ENCODE measurements at places on chromosomes 5 and 9. TPM values are rescaled to one million over a fixed set of nuclear protein-coding genes. Genes with fewer than 3 reads are reported as not detected.

Gene CA9
- total RNA-seq, result 3.6 TPM

Gene SPATA31E1
- total RNA-seq, result not detected

Gene FOXI1
- not detected for total RNA-seq

Gene PHF24
- 0.30 TPM for total RNA-seq

Gene PCDHB15
- 4.3 TPM for total RNA-seq

Gene ADCY2
- 0.36 TPM for total RNA-seq

Gene PLK2
- 40.0 TPM for total RNA-seq

Gene TAF11L5
- total RNA-seq, result not detected

DNA sequence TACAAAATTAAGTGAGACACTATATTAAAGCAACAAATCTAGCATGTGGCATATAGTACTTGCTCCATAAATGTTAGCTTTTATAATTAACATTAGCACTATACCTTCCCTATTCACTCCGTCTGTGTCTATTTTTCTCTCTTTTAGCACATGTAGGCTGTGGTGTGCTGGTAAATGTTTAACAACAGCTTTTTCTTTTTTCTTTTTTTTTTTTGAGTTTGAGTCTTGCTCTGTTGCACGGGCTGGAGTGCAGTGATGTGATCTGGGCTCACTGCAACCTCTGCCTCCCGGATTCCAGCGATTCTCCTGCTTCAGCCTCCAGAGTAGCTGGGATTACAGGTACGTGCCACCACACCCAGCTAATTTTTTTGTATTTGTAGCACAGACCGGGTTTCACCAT lies 62.1 kb downstream of the SPRY4 start:
- no peak for DNase-seq

- DNase-seq, result no peak
Measured at GRCh38 chr5:107887166-107887943, 216.6 kb upstream of the EFNA5 start.

DNA sequence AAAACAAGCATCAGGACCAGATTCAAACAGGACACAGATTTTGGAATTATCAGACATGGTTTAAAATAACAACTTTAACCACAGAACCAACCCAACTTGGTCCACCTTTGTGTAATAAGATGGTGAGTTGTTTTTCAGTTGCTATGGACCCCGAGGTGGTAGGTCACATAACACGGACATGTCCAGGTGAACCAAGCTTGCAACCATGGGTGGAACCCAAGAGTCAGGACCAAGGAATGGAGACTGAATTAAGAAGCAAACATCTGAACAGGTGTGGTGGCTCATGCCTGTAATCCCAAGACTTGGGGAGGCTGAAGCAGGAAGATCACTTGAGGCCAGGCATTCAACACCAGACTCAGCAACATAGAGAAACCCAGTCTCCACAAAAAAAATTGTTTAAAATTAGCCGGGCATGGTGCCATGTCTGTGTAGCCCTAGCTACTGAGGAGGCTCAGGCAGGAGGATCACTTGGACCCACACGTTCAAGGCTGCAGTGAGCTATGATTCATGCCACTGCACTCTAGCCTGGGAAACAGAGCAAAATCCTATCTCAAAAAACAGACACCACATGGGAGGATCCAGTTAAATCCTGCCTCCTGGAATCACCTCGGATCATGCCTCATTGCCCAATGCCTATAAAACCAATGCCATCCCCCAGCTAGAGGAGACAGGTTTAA lies 10.6 kb downstream of the PTBP3 start:
- no peak for DNase-seq

- no peak for DNase-seq
Measured at GRCh38 chr5:4676934-4677333, 463.2 kb upstream of the ADAMTS16 start.

DNA sequence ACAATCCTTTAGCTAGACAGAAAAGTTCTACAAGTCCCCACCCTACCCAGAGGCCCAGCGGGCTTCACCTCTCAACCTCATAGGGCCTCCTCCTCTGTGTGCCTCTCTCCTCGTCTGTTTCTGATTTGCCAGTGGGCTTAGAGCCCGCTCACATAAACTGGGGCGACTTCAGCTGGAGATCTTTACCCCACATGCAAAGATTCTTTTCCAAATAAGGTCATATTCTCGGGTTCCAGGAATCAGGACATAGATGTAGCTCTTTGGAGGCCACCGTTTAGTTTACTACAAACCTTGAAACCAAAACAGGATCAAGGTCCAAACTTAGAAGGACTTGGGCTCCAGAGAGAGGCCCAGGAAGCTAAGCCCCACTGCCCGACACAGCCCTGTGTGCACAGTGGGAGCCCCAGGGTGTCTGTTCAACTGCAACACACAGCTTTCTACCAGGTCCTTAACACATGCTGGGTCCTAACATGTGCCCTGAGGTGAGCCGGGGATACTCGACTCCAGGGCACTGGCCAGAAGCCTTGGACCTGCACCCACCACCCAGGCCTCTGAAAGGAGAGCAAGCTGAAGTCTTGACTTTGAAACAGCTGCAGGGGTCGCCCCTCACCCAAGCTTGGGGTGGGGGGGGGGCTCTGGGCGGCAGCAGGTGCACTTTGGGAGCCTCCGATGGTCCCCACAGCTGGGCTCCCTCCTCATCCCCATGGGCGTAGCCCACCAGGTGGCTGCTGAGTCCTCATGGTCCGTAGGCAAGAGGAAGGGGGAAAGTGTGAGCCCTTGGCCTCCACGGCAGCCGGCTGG lies 26.8 kb upstream of the SLC12A7 start:
- DNase-seq, result no peak

DNA sequence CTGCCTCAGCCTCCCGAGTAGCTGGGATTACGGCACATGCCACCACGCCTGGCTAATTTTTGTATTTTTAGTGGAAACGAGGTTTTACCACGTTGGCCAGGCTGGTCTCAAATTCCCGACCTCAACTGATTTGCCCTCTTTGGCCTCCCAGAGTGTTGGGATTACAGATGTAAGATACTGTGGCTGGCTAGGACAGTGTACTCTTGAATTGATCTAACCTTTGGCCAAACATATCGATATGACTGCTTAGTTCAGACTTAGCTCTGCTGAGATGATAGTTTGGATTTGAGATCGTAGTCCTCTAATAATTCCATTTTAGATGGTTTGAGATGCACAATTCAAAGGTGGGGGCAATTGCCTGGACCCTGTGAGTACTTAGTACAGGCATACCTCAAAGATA lies 15.2 kb downstream of the TXNDC15 start:
- DNase-seq, result no peak

DNA sequence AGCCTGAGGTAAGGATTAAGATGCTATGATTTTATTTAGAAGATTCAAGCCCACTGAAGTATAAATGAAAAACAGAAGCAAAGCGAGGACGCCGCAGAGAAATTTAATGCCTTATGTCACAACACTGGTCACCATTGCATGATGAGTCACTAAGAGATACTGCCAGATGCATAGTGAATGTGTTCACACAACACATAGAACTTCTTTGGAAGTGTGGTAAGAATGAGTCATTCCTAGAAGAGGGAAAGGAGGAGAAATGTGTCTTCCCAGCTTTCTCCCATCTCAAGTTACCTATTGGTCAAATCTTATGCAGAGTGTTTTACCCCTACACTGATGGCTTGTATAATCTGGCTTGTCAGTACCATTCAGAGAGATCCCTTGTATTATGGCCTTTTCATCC lies 465.3 kb upstream of the ARRDC3 start:
- no peak for DNase-seq

GRCh38 chr5:174951151-174951780 lies 226.9 kb downstream of the MSX2 start:
- DNase-seq, result no peak

GRCh38 chr5:121668635-121669034 lies 183.0 kb upstream of the FTMT start:
- DNase-seq, result no peak

DNA sequence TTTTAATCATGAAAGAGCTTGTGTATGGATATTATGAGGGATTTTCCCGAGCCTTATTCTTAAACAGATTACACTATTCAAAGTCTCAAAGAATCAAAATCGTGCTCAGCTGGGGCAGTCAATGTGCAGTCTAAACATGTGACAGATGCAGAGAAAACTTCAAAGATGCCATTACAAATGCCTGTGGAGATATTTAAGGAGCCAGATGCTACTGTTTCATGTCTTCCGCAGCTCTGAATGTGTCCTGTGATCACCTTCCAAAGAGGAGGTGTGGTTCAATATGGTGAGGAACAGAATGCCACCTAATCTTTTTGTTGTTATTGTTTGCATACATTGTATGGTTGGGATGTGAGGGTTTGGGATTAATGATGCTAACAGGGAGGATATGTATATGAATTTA lies 593.3 kb upstream of the ARRDC3 start:
- DNase-seq, result no peak

GRCh38 chr9:25381141-25381540 lies 297.1 kb downstream of the TUSC1 start:
- DNase-seq, result no peak

GRCh38 chr5:128304791-128305190 lies 221.2 kb downstream of the SLC12A2 start:
- DNase-seq, result no peak
